Stimulated activated CD4-positive, alpha-beta T cell treated with anti-CD3 and anti-CD28 coated beads, Interleukin-15, amount 100 ng/mL, for 1 hour (primary cell): ENCODE measurements at places on chromosomes 11 and 22.

GRCh38 chr11:64126796-64127195, 39.1 kb downstream of the MACROD1 start:
- DNase-seq: no peak

GRCh38 chr11:130916910-130917309, 631 bp upstream of the SNX19 start:
- no peak for DNase-seq

DNA sequence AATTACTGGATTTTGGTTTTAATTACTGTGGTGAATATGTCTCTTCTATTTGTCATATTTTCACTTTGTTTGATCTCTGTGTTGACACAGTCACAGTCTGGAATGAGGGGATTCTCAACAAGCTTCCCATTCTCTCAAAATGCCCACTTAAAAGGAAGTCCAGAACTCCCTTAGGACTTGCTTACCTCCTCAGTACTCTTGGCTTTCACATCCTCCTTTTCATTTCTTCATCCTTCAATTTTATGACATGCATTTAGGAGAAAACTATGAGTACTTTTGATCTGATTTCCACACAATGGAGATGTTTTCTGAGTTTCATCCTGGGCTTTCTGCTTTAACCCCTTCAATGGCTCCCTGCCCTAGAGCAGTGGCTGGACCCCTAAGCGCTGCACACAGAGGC, 49.3 kb upstream of the FLI1 start:
- DNase-seq: no peak

DNA sequence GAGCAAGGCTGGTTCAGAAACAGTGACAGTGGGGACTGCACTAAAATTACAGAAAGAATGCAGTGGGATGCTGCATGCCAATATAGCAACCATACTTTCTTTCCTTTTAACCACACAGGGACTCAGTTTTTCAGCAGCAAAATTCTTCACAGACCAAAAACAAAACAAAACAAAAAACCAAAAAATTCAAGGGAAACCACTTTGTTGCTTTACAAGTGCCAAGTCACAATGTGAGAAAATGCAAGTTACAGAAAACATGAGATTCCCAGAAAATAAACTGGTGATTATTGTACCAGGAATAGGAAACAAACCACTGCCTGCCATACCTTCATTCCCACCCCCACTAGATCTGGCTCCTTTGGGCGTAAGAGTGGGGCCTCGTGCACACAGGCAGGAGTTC, 52.6 kb downstream of the TENM4 start:
- DNase-seq: no peak

- no peak for DNase-seq
Measured at GRCh38 chr11:5363679-5364078, 12.4 kb downstream of the OR51B6 start.

DNA sequence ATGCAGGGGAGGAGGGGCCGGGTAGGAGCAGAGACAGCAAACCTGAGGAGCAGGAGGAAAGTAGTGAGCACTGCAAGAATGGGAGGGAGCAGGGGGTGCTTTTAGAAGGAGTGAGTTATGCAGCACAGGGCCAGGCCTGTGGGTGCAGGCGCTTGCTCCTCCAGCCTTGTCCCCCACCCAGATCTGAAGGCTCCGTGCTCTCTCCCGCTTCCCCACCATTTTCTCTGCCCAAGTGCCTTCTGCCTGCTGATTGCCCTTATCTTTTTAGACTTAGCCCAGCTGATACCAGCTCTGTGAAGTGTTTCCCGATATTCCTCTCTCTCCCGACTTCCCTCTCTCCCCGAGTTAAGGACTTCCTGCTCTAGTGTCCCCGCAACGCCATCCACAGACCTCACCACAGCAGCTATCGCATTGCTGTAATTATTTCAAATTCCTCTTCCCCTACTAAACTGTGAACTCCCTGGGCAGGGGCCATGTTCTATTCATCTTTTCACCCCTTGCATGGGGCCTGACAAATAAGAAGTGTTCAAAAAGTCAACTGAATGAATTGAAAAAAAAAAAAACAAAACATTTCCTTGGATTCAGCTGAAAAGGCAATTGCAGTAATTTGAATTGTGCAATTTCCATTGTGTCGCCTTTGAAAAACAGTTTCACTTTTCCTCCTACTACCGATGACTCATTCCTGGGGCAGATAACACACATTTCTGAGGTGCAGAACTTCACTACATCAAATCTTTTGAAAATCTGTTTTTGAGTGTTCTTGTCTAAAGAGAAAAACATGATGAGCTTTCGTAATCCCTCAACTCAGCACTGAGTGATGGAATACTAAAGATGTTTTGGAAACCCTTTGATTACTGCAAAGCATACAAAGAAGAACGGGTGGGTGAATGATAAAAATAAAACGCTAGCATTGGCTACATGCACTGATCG, 69.7 kb upstream of the BMAL1 start:
- DNase-seq: no peak

- DNase-seq: no peak
Measured at GRCh38 chr11:116301141-116301540, 471.6 kb downstream of the BUD13 start.

DNA sequence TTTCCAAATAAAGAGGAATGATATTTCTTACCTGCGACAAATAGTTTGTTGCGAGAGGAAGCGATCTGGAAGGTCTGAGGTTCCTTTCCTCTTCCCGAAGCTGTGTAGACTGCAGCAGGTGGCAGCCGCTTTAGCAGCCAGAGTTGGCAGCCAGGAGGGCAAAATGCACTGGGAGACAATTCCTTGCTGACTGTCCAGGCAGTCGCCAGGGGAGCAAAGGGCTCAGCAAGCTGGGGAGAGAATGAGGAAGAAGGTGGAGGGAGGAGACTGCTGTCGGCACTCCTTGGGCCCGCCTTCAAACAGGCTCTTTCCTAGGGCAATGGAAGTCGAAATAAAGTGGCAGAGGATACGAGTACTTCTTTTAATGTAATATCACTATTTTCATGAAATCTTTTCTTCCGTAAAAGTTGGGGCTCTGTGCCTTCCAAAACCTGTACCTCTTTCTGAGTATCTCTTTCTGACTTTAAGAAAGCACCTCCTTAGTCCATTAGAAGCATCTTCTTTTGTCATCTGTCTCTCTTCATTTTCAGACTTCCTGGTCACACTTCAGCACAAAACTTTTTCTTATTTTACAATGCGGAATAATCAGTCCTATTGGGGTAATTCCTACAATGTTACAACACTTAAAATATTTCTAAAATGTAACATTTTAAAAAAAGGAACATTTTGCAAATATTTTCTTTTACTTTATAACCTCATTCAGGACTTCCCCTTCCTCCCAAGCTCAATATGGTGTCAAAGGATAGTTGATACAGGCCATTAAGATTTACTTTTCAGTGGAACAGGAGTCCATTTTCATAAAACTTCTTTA, at the start of gene IL18:
Gene IL18 (minus strand): TSS at position 220 of the 811 bp plus-strand sequence. CDS start 9,041 bp downstream, outside the sequence.
- DNase-seq: no peak

GRCh38 chr11:67604815-67605214, 1.9 kb upstream of the NDUFV1 start:
- DNase-seq: no peak

- DNase-seq: no peak
Measured at GRCh38 chr11:60937144-60937527, 12.9 kb downstream of the TMEM132A start.

DNA sequence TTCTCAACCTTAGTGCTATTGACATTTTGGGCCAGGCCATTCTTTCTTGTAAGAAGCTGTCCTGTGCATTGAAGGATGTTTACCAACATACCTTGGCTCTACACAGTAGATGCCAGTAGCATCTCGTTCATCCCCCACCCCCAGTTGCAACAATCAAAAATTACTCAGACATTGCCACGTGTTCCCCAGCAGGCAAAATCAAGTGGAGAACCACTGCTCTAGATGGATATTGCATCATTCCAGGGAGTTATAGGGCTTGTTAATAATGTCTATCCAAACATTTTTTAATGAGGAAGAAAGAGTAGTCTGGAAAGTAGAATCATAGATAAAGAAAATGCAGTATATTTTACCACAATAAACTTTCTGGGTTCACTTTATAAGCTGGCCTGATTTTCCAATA, 64.1 kb downstream of the PRMT3 start:
- DNase-seq: no peak

- no peak for DNase-seq
Measured at GRCh38 chr11:14111496-14111895, 149.0 kb downstream of the SPON1 start.

- no peak for DNase-seq
Measured at GRCh38 chr11:111920908-111921307, 2.2 kb downstream of the C11orf52 start.

DNA sequence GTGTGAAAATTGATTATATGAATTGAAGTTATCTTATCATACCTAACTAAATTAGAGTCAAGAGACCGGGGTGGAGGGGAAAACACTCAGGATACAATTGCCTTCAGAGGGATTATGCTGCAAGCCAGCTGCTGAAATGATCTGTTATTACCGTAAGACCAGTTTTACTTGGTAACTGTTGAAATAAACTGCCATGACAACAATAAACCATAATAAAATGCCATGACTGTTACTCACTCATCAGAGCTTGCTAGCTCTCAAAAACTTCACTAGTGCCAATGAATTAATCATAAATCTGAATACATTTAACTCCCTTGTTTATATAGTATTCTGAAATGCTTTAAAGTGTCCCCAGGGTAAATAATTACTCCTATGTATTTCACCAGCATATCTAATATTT, 68.2 kb downstream of the CASP12 start:
- DNase-seq: no peak

DNA sequence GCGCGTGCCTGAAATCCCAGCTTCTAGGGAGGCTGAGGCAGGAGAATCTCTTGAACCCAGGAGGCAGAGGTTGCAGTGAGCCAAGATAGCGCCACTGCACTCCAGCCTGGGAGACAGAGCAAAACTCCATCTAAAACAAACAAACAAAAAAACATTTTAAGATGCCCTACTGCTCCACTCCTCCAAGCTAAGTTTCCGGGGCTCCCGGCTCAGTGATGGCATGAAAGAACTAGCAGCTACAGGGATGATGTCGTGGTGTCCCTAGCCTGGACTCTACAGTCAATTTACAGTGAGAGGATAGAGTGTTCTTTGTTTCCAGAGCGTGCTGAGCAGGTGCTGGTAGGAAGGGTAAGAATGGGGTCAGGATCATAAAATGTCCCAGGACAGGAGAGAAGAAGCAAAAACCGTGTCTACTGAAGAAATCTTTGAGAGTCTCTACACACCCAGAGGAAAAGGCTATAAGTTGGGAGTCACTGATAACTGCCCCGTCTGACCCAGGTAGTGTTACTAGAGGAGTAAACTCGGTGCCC, 1.2 kb upstream of the ZBTB3 start:
- DNase-seq: no peak

DNA sequence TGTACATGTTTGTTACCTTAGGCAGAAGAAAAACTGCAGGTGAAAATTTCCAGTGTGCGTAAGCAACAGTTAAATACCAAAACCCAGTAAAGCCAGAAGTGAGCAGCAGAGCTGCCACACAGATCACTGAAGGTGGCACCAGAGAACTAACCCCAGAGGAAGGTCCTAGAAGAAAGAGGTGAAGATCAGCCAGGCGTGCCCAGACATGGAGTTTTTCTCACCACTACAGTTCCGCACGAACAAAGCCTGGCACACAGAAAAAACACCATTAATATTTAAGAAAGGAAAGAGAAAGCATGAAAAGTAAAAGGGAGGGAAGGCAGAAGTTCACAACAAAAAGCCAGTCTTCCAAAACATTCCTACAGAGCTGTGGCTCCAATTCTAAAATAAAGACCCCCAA, 60.7 kb downstream of the STK33 start:
- no peak for DNase-seq

GRCh38 chr11:73213196-73214143, 4.6 kb upstream of the P2RY2 start:
- no peak for DNase-seq

- no peak for DNase-seq
Measured at GRCh38 chr11:134975866-134976376, 563.9 kb upstream of the B3GAT1 start.

DNA sequence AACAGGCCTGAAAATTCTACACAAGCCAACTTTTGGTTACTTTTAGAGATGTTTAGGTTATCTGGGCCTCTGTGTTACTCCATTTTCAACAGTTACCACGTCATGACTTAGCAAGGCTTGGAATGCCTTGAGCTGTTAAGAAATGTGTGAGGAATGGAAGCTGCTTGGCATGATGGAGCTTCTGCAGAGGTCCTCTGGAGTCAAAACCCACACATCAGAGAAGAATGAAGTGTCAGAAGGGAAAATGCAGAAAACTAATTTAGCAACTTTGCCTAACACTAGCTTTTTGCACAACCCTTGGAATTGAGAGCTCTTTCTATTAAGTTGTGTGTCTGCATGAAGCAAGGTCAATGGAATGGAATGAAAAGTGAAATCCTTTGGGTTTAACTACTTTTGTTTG, 27.4 kb downstream of the FAT3 start:
- DNase-seq: no peak

DNA sequence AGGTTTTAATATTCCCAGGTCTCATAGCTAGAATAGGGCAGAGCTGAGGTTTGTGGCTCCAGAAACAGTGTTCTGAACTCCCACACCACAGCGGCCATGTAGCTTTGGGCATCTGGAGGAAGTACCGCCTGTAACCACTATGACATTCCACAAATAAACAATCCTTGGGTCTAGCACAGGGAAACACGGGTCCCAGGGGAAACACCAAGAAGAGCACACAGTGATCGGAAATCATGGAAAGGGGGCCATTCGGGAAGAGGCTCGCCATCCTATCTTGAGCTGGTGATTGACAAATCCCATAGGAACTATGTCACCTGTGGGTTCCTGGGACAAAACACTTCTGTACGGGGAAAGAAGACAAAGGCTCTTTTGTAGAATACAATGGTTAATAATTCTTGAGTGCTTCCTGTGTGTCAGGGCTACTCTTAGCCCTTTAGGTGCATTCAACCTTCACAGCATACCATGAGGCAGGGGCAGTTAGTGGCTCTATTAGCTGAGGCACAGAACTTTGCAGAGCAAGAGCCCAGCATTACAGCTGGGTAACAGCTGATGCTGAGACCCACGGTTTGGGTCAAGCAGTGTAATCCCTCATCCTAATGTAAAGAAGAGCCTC, 514.2 kb downstream of the NTM start:
- DNase-seq: no peak

- no peak for DNase-seq
Measured at GRCh38 chr11:83467837-83468236, 181.7 kb upstream of the CCDC90B start.

GRCh38 chr11:121540627-121541026, 87.9 kb upstream of the SORL1-AS1 start:
- no peak for DNase-seq

DNA sequence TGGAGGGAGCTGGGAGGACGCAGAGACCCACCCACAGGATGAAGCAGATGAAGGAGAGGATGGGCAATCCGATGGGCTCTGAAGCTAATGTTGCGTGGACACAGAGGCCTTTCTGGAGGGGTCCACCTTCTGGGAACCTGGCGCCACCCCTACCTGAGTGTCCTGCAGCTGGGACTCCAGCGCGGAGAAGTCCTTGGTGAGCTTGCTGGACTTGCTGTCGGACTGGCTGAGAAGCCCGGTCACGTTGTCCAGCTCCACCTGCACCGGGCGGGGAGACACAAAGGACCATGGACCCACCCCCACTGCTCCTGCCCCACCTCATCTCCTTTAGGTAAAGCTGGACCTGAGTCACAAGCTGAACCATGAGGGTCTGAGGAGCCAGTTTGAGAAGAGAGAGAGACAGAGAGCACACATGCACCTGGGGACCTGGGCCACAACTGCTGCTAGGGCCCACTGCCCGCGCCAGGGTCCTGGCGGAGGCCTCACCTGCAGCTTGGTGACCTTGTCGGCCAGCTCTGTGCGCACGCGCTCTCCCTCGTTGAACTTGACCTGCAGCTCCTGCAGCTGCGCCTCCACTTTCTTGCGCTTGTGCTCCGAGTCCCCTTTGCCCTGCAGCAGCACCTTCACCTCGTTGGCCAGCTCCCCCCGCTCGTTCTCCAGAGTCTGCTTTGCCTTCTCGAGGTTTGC, 40.8 kb downstream of the APOL1 start:
- DNase-seq: no peak

GRCh38 chr11:12251666-12252560, 125.5 kb upstream of the PARVA start:
- DNase-seq: no peak
